Right cardiac atrium (tissue), 5 donors: ENCODE measurements at places on chromosomes 16 and 17. TPM values are rescaled to one million over a fixed set of nuclear protein-coding genes. Genes with fewer than 3 reads are reported as not detected.

The KRTAP2-1 gene
- not detected for total RNA-seq

The NUFIP2 gene
- total RNA-seq: 42.9 TPM

The HAS3 gene
- 0.28 TPM for total RNA-seq

The ENPP7 gene
- total RNA-seq: not detected

The TMEM231 gene
- 6.4 TPM for total RNA-seq

The MYH8 gene
- not detected for total RNA-seq

The CBX2 gene
- 2.3 TPM for total RNA-seq

The MAPK8IP3 gene
- 87.6 TPM for total RNA-seq

The CALB2 gene
- total RNA-seq: 1.7 TPM

The CASKIN1 gene
- 14.4 TPM for total RNA-seq

The PTGES3L gene
- total RNA-seq: 35.8 TPM

The EIF1 gene
- total RNA-seq: 971 TPM

The SLC16A13 gene
- 1.1 TPM for total RNA-seq

The UBN1 gene
- 24.4 TPM for total RNA-seq

The PFN1 gene
- 229 TPM for total RNA-seq

The P2RX1 gene
- 1.5 TPM for total RNA-seq
